Erythroblast (primary cell): ENCODE measurements at places on chromosomes 5 and 9.
A peak's percentile ranks its signal among the peaks of the same experiment; 100 is the strongest.

DNA sequence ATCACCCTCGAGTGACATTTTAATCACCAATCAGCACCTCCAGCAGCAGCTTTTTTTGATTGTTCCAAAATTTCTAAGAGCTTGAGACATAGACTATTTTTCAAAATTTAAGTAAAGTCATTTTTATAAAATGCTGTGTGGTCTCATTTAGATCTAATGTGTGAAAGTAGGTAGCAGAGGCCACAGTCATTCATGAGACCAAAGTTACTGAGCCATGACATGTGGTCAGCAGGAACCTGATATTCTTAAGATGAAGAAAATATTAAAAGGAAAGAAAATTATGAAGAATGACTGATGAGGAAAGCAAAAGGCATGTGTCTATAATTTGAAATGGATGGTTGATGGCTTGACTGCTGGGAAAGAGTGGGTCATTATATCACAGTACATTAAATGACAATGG is 7.2 kb downstream of the FREM1 start:
- no peak for DNase-seq

DNA sequence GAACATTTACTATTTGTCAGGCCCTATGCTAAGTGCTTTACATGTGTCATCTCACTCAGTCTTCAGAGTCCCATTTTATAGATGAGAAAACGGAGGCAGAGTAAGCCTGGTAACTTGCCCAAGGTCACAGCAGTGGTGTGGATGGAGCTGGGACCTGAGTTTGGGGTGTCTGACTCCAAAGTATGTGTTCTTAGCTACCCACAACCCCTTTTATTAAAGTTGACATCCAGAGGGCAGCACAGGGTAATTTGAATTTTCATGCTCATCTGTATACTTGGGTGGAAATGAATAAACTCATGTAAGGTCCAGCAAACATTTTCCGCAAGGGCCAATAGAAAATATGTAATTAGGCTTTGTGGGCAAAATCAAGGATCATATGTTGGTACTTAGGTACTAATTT is 93.4 kb upstream of the SLC25A48 start:
- DNase-seq, result no peak

- DNase-seq, result no peak
Measured at GRCh38 chr5:52945040-52945439, 44.1 kb upstream of the ITGA2 start.

DNA sequence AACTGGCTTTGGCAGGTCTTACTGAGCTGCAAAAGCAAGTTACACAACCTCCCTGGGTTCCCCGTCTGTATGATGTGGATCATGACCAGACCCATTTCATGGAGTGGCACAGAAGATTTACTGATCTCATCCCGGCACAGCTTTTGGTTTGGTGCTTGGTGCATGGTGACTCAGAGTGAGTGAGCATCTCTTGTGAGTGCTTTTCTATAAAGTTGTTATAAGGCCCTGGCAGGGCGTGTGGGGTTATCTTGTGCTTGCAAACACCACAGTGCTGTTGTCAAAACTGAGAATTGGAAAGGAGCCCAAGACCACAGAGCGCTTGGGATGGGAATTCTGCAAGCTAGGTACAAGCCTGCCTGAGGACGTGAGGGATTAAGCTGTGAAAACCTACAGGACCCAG is 425.2 kb downstream of the GADD45G start:
- DNase-seq, result peak; percentile 6

- DNase-seq, result no peak
Measured at GRCh38 chr5:173706700-173707099, 90.2 kb upstream of the BOD1 start.
